Parietal lobe (tissue), 2 donors: ENCODE measurements at places on chromosomes 5 and 9. TPM values are rescaled to one million over a fixed set of nuclear protein-coding genes. Genes with fewer than 3 reads are reported as not detected.

The MBLAC2 gene
- 13.8 TPM for total RNA-seq

The PDE6A gene
- not detected for total RNA-seq

The RPP25L gene
- 4.4 TPM for total RNA-seq

The FRRS1L gene
- 85.4 TPM for total RNA-seq

The ACER2 gene
- 9.1 TPM for total RNA-seq

The TLE1 gene
- total RNA-seq: 63.2 TPM
